ENCODE measurements at places on chromosomes 12 and 14. TPM values are rescaled to one million over a fixed set of nuclear protein-coding genes. Genes with fewer than 3 reads are reported as not detected.

DNA sequence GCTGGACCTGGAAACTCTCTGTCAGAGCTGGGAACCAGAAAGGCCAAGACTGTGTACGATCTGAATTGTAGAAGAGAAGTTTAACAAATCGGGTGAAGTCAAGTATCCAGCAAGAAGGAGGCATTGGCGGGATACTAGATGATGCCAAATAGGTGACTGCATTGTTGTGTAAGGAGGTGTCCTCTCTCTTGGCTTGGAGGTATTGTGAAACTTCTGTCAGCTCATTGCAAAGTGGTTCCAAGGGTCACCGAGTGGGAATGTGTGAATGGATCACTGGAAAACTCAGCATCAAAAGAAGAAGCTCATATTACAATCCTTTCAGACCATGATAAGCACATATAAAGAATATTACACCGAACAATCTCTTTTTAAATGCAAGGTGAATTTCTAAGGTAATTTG, 11.7 kb downstream of the NAV3 start:
- H3K36me3 ChIP-seq: no peaks in the 10 kb centered on the region
- H3K4me3 ChIP-seq: no peak overlapping the region

FBXL14 gene
- total RNA-seq: 15.1 TPM

KRT6C gene
- total RNA-seq: not detected

DAAM1 gene
- 13.3 TPM for total RNA-seq
